ENCODE measurements at places on chromosomes 4 and X.

DNA sequence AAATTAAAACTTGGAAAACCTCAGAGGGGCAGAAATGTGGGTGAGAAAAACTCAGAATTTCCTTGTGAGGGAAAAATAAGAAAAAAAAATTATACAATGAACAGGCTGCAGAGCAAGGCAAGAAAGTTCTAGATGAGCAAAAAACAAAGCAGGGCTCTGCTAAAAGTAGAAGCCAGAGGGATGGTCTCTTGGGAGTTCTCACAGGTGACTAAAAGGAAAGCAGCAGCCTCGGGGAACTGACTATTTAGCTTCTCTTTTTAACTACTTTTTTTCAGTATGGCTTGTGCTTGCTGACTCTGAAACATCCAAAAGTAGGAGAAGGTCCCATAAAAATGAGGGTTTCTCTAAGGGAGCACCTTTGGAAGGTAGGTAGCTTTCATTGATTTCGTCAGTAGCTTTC, 36.4 kb downstream of the PCDH19 start:
- DNase-seq: no peak

DNA sequence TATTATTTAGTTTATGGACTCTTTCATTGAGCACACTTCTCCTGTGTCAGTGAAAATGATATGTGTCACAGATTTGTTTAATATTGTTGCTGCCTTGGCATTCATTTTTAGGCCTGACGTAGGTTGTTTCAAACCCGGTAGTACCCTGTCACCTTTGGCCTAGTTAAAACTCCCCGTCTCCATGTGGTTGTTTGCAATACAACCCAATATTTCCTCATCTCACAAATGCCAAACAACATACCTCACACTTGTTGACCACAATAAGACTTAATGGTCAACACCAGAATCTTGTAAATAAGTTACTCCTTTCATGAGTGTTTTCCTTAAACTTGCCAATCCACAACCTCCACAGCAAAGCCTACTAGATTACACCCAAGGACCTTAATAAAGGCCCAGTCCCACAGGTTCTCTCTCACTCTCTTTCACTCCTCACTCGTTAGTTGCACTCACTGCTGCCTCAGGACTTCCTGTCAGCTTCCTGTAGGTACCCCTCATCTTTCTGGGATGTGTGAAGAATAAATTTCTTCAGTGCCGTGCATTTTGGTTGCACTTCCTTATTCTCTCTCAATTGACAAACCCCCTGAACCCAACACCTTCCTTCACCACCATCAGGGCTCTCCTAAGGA, 31.3 kb downstream of the IL13RA2 start:
- no peak for DNase-seq

DNA sequence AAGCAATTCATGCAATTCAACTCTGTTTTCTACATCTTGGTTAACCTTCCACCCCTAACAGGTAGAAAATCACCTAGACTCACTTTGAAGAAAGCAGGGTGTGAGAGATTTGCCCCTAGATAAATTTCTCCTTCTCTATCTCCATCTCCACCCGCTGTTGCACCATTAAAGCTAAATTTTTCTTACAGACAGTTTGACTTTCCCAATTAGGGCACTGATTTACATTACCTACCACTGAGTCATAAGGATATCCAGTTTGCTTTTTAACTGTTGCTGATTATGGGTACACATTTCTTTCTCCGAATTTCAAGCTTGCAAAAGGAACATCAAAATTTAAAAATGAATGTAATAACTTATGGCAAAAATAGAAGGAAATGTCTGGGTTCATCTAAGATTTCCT, 13.0 kb downstream of the SLC7A11 start:
- DNase-seq: no peak

DNA sequence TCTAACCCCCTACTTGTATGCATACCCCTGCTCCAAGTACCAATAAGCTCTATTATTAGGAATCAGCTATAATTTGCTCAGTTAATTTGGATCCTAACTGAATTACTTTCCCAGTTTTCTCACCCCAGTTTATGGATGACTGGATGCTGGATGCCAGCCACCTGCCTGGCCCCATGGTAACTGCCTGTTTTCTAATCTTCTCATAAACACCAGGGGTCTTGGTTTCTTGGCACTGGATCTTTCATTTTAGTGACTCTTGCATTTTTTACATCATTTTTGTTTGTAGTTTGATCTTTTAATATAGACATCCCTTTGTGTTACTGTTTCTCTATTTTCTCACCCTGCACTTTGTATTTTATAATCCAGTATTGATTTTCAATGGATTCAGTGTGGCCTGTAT, 246.8 kb downstream of the ADGRL3 start:
- no peak for DNase-seq

GRCh38 chr4:48388525-48389154, 47.3 kb downstream of the SLAIN2 start:
- no peak for DNase-seq

GRCh38 chr4:53208753-53209152, 157.1 kb downstream of the SCFD2 start:
- peak; percentile 41 for DNase-seq

DNA sequence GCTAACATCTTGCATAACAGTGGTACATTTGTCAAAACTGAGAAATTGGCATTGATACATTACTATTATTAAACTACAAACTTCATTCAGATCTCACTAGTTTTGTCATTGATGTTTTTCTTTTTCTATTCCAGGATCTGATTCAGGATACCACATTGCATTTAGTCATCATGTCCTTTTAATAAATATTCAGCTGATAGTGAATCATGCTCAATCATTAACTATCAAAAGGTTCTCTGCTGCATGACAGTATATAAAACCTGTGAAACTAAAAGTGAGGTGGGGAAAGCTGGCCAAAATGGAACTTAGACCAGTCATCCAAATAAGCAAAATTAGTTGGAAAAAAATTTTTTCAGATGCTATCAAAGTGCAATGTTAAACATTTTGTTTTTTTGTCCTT, 28.1 kb upstream of the HS6ST2 start:
- no peak for DNase-seq

All from GM23338 (cell line).